ENCODE measurements at places on chromosomes 4 and X.
A peak's percentile ranks its signal among the peaks of the same experiment; 100 is the strongest.

- DNase-seq: no peak
Observed at GRCh38 chrX:124151195-124151594, 181.3 kb upstream of the TEX13D start.

GRCh38 chr4:154082760-154083535, 294.1 kb upstream of the SFRP2 start:
- no peak for DNase-seq

- no peak for DNase-seq
Observed at GRCh38 chr4:56247646-56248045, 139.6 kb downstream of the AASDH start.

GRCh38 chr4:186709517-186709916, 14.1 kb downstream of the FAT1 start:
- DNase-seq: no peak

GRCh38 chr4:185235843-185236503, 26.6 kb downstream of the SNX25 start:
- DNase-seq: peak; percentile 94

DNA sequence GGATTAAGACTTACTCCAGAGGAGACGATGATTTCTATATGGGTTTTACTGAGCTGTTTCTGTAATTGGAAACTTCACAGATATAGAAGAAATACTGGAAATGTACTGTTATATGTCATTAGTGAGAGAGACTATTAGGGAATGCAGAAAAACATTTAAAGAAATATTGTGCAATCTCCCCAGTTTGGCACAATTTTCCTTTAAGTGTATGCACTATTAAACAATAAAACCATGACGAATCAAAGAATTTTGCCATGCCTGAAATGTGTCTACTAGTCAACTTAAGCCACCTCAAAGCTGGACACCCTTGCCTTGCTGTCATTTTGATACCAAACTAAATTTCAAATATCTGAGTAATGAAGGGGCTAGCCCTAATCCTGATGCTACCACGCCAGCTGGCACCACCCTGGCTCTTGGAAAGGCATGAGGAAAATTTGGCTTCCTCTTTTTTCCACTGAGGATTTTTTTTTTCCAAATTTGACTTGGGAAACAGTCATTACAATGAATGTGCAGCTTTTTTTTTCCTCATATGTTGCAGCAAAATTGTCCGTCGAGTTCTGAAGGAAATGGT, 36.1 kb downstream of the MTTP start:
- no peak for DNase-seq

GRCh38 chr4:94561249-94562024, 109.7 kb downstream of the PDLIM5 start:
- peak; percentile 30 for DNase-seq

GRCh38 chrX:44667771-44668170, 125.1 kb upstream of the FUNDC1 start:
- no peak for DNase-seq

DNA sequence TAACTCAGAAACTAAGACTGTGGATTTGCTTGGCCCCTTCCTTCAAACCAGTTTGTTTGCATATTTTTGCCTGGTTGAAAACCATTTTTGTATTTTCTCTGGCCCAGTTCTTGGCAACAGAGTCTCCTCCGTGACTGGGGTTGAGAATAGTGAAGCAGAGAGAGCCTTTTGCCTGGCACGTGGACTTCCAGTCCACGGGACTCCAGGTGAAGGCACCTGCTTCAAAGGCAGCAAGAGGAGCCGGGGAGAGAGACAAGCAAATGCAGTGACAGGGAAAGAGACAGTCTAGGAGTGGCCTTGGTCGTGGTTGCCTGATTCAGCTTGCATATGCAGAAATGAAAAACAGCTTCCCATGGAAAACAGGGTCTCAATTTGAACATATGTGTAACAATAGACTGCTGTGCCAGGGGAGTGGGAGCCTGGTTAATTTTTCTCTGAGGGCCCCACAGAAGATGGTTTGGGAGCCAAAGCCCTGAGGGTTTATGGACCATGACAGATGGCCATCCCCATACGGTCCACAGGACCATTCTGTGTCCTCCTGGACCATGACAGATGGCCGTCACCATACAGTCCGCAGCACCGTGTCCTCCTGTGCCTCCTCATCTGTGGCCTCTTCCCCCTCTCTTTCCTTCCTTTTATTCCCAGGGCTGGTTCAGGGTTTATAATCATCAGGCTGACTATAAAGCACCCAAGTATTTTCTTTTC, 272.2 kb upstream of the RASGEF1B start:
- peak; percentile 46 for DNase-seq

- DNase-seq: no peak
Observed at GRCh38 chrX:18964026-18964425, 19.9 kb downstream of the PHKA2 start.

GRCh38 chr4:151627491-151627890, 133.3 kb downstream of the GATB start:
- no peak for DNase-seq

GRCh38 chr4:71559957-71560571, 221.2 kb downstream of the SLC4A4 start:
- DNase-seq: no peak

- no peak for DNase-seq
Observed at GRCh38 chr4:83556006-83556707, 20.2 kb downstream of the GPAT3 start.

DNA sequence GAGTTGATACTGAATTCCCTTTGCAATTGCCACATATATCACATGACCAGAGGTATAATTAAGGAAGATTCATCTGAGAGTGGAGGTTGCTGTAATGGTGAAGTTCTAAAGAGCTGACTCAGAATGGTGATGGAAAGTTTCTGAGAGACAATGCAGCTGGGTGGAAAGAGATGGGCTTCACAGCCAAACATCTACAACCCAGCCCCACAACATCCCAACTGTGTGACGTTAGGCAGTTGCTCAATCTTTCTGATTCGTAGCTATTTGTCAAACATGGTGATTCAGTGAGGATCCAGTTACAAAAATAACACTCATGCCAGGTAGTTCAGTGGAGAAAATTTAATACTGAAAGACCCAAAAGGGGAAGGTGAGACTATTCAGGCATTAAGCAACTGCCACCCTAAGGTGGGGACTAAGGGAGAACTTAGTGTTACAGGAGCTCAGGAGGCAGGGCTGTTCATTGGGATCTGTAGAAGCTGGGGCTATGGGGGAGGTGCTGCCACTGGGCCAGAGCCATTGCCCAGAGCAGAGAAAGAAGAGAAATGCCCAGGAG, 6.9 kb upstream of the AFF1 start:
- peak; percentile 95 for DNase-seq

DNA sequence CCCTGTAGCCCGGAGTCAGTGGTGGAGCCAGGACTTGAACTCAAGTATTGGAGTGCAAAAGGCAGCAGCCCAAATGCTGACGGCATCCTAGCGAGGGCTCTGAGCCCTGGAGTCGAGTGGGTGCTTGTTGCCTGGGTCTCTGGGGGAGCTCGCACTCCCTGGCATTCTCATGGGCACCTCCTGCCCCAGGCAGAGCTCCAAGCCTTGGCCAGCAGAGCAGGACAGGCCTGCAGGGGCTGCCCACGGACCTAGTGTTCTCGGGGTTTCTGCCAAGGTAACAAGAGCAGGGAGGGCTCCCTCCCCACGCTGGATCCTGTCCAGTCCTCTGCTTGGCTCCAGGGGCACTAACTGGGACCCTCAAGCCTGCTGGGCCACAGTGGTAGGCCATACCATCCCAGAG, 17.6 kb upstream of the WFS1 start:
- DNase-seq: no peak

GRCh38 chr4:87015416-87015815, 80.6 kb downstream of the AFF1 start:
- no peak for DNase-seq

- DNase-seq: no peak
Observed at GRCh38 chr4:57136281-57136680, 26.1 kb upstream of the IGFBP7 start.

GRCh38 chrX:136525738-136526606, 6.0 kb upstream of the VGLL1 start:
- DNase-seq: no peak

All from trophoblast cell (in vitro differentiated cells and primary cell).